ENCODE measurements at places on chromosomes 6 and 20.

DNA sequence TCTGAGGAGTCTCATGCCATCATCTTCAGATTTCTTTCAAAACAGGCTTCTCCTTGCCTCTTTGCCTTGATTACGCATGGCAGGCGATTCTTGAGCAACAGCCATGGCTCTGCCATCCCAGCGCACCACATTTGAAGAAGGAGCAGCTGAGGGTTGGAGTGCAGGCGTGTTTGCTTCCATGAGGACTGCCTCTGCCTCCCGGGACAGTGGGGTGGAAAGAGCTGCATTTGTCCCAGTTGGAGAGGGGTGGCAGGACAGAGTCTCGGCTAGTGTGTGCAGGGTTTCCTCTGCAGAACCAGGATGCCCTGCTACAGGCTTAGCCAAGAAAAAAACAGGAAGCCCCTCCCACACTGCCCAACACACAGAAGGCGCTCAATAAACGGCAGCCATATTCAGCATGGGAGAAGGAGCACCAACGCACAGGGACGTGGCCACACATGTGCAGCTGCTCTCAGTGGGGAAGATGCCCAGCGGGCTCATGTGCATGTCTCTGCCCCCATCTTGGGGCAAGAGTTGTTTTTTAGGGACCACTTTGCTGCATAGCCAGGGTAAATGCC is 36.6 kb downstream of the IRF4 start:
- H3K4me3 ChIP-seq: no peak overlapping the region
- H3K27me3 ChIP-seq: no peaks in the 10 kb centered on the region
- H3K36me3 ChIP-seq: no peaks in the 10 kb centered on the region
- no peak for DNase-seq
- no peaks in the 10 kb centered on the region for H3K4me1 ChIP-seq
- H3K27ac ChIP-seq: no peak overlapping the region

GRCh38 chr6:162666246-162666645 is 61.3 kb downstream of the PRKN start:
- no peak for DNase-seq
- no peaks in the 10 kb centered on the region for H3K36me3 ChIP-seq
- H3K27ac ChIP-seq: no peak overlapping the region
- H3K4me1 ChIP-seq: no peaks in the 10 kb centered on the region
- H3K27me3 ChIP-seq: no peaks in the 10 kb centered on the region

DNA sequence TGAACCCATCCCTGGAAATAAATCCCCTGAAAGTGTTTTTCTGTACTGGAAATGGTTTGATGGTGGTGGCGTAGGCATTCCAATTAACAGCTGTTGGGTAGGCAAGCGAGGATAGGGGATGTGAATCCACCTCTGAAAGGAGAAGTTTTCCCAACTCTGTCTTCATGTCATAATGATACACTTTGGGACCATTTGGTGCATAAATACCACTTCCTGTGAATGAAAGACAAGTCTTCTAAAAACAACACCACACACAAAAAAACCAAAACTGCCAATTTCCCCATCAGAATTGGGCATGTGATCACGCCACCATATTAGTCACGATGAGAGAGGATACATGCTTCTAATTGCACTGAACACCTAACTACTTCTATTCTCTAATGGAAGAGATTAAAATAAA is 6.4 kb downstream of the VNN2 start:
- H3K4me1 ChIP-seq: no peaks in the 10 kb centered on the region
- H3K36me3 ChIP-seq: no peaks in the 10 kb centered on the region
- H3K4me3 ChIP-seq: no peak overlapping the region
- no peak overlapping the region for H3K27ac ChIP-seq
- DNase-seq: no peak

DNA sequence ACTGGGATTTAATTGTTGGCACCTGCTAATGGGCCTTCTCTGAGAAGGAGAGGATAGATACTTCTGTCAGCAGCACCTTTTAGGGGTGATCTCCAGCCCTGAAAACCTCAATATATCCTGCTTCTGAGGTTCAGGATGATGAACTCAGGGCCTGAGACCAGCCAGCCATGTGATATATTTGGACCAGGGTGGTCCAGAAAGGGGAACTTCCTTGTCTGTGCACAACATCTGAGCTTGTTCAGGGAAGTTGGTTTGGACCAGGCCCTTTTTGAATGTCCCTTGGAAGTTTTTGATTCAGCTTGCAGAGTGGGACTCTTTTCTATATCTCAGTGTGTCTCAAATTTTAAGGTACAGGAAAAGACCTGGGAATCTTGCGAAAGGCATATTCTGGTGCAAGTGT is 85.8 kb downstream of the GFRA4 start:
- no peak overlapping the region for H3K27ac ChIP-seq
- H3K4me1 ChIP-seq: no peaks in the 10 kb centered on the region
- H3K36me3 ChIP-seq: no peaks in the 10 kb centered on the region
- no peaks in the 10 kb centered on the region for H3K27me3 ChIP-seq

DNA sequence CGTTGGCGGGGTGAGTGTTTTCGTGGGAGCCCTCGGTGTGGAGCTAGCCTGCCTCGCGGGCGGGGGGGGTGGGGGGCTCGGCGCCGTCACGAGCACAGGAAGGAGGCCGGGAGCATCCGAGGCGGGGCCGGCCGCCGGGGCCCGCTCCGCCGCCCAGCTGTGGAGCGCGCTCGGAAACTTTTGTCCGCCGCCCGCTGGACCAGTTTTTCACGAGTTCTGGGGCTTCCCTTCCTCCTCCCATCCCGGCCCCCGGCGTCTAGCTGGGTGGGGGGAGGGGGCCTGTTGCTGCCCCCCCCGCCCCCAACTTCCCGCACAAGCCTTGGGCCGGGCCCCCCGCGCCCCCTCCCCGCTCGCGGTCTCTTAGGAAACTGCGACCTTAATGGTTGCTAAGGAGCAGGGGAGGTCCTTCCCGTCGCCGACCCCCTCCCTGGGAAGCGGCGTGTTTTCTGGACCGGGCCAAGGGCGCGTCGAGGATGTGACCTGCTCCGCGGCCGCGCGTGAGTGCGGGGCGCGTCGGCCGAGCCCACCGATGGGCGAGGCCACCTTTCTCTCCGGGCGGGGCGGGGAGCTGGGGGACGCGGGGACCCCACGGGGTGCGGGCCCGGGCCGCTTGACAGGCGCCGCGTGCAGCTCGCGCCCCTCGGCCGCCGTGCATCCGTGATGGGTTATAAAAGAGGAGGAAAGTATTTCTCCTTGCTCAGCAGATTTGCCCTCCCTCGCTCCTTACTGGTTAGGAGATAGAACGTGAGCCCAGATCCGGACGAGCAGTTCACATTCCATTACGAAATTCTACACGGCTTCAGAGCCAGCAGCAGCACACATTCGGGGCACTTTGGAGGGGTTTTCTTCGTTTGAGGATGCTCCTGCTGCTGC is 1.4 kb downstream of the RREB1 start:
- peak overlapping the region; percentile 81 for H3K4me3 ChIP-seq
- no peaks in the 10 kb centered on the region for H3K27me3 ChIP-seq
- no peaks in the 10 kb centered on the region for H3K36me3 ChIP-seq
- DNase-seq: peak; percentile 78

- H3K4me1 ChIP-seq: no peaks in the 10 kb centered on the region
- H3K4me3 ChIP-seq: peak overlapping the region; percentile 13
- DNase-seq: no peak
- peaks cover 17% of the 10 kb centered on the region for H3K27me3 ChIP-seq
- H3K36me3 ChIP-seq: no peaks in the 10 kb centered on the region
Measured at GRCh38 chr6:99602520-99603420, 3.9 kb upstream of the PRDM13 start.

- no peak overlapping the region for H3K4me3 ChIP-seq
- H3K27ac ChIP-seq: no peak overlapping the region
- H3K4me1 ChIP-seq: no peaks in the 10 kb centered on the region
- DNase-seq: peak; percentile 27
Measured at GRCh38 chr20:33933469-33933909, 60.2 kb upstream of the RALY start.

DNA sequence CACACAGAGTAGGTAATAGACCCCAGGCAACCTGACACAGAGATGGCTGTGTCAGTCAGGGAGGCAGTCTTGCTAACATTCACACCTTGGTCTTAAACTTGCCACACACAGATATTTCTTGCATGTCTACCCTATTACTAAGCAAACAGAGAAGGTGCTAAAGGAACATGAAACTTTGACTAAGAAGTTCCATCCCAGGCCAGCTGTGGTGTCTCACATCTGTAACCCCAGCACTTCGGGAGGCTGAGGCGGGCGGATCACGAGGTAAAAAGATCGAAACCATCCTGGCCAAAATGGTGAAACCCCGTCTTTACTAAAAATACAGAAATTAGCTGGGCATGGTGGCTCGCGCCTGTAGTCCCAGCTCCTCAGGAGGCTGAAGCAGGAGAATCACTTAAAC is 222.4 kb upstream of the JARID2 start:
- H3K36me3 ChIP-seq: no peaks in the 10 kb centered on the region
- H3K27me3 ChIP-seq: no peaks in the 10 kb centered on the region
- H3K4me3 ChIP-seq: no peak overlapping the region
- DNase-seq: no peak
- H3K27ac ChIP-seq: no peak overlapping the region

DNA sequence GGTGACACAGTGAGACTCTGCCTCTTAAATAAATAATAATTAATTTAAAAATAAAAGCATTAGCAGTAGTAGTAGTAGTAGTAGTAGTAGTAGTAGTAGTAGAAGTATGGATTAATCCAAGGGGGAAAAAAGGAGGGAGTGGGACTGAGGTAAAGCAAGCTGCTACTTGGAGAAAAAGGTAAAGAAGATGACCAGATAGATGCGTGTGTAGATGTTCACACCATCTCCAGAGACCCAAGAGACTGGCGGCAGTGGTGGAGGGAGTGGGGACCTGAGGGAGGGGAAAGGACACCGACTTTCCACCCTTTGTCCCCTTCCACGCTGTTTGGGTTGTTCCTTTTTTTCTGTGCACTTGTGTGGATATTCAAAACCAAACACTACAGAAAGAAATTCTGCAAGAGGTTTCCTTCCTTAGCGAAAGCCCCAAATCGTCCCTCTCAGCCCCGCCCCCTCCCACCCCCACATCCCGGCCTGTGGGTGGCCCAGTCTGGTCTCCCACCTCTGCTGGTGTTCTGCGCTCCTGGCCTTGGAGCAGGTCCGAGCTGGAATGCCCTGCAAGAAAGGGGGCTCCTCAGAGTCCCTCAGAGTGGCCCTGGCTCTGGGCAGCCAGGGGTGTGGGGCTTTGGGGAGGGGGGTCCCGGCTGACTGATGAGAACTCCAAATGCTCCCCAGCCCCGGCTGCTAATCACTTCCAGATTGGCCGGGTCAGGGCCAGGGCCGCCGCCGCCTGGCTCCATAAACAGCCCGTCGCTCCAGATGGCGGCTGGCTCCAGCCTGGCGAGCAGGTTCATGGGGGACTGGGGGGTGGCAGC is 60.2 kb downstream of the UBE2V1 start:
- no peaks in the 10 kb centered on the region for H3K27me3 ChIP-seq
- H3K4me3 ChIP-seq: no peak overlapping the region
- DNase-seq: no peak
- no peak overlapping the region for H3K27ac ChIP-seq
- H3K4me1 ChIP-seq: no peaks in the 10 kb centered on the region

- H3K27me3 ChIP-seq: no peaks in the 10 kb centered on the region
- peaks cover 21% of the 10 kb centered on the region for H3K4me1 ChIP-seq
- no peak for DNase-seq
Measured at GRCh38 chr20:62141397-62142251, 1.6 kb downstream of the PSMA7 start.

DNA sequence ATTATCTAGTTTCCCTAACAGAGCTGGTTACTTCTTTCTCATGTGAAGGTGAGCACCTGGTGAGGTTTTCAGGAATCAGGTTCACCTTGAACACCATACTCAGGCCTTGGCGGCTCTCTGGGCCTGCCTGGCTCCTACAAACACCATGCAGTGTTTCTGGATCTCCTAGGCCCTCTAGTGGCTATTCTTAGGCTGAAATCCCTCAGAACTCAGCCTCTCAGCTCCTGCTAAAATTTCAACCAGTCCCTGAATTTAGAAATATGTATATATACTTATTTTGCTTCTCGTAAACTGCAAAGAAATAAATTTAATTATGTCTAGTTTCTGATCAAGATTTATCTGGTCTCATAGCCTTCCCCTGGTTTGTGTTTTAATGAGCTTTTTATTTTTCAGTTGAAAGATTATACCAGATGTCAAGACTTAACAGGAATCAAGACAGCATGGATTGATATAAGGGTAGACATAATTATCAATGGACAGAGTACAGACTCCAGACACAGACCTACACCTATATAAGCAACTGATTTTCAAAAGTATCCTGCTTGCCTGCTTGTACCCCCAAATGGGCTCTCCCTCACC is 55.9 kb downstream of the ANKEF1 start:
- no peak overlapping the region for H3K4me3 ChIP-seq
- H3K4me1 ChIP-seq: no peaks in the 10 kb centered on the region
- H3K27me3 ChIP-seq: no peaks in the 10 kb centered on the region
- H3K36me3 ChIP-seq: no peaks in the 10 kb centered on the region
- no peak overlapping the region for H3K27ac ChIP-seq
- peak; percentile 25 for DNase-seq

GRCh38 chr20:41408156-41408794 is 41.7 kb upstream of the EMILIN3 start:
- no peaks in the 10 kb centered on the region for H3K27me3 ChIP-seq
- no peaks in the 10 kb centered on the region for H3K4me1 ChIP-seq
- no peak for DNase-seq
- no peaks in the 10 kb centered on the region for H3K36me3 ChIP-seq

- no peaks in the 10 kb centered on the region for H3K36me3 ChIP-seq
- H3K27me3 ChIP-seq: no peaks in the 10 kb centered on the region
- no peak overlapping the region for H3K4me3 ChIP-seq
- DNase-seq: no peak
- H3K4me1 ChIP-seq: no peaks in the 10 kb centered on the region
Measured at GRCh38 chr6:15266423-15266996, 20.6 kb downstream of the JARID2 start.

DNA sequence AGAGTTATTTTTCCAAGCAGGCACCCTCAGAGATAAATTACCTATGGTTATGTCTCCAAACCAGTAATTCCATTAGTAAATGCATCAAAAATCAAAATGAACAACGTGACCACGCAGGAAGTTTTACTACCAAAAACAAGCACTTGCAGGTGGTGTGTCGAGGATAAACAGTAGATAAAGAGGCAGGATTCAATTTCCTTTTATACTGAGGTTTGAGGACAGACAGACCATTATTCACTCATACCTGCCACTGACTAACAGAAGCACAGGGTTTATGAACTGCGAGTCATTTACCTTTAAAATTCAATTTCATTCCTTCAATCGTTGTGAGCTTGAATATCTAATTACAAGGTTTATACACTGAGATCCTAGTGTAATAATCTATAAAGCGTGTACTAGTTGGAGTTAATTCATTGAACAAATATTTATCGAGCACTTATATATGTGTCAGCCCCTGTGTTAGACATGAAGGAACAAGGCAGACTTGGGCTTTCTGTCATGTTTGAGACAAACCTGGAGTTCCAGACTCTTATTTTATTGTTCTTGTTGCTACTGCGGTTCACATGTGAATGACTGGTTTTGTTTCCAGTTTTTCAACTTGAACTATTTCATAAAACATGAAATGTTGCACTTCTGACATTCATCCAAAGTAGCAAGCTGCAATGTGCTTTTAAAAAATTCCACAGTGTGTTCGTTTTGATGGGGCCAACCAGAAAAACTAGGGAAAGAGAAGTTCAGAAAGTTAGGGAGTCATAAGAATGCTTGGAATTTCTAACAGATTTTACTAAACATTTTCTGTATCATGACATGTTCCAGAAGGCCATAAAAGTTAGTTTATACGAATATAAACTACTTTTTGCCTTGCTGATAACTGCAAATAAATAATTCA is 205.6 kb downstream of the UST start:
- no peak overlapping the region for H3K4me3 ChIP-seq
- H3K36me3 ChIP-seq: no peaks in the 10 kb centered on the region
- H3K4me1 ChIP-seq: no peaks in the 10 kb centered on the region
- H3K27me3 ChIP-seq: no peaks in the 10 kb centered on the region
- DNase-seq: no peak

Measured in uterus (tissue), 4 donors.